ENCODE measurements at places on chromosomes 12 and 14. TPM values are rescaled to one million over a fixed set of nuclear protein-coding genes. Genes with fewer than 3 reads are reported as not detected.

GRCh38 chr12:62882696-62883095, 52.3 kb downstream of the PPM1H start:
- no peak for DNase-seq

DNA sequence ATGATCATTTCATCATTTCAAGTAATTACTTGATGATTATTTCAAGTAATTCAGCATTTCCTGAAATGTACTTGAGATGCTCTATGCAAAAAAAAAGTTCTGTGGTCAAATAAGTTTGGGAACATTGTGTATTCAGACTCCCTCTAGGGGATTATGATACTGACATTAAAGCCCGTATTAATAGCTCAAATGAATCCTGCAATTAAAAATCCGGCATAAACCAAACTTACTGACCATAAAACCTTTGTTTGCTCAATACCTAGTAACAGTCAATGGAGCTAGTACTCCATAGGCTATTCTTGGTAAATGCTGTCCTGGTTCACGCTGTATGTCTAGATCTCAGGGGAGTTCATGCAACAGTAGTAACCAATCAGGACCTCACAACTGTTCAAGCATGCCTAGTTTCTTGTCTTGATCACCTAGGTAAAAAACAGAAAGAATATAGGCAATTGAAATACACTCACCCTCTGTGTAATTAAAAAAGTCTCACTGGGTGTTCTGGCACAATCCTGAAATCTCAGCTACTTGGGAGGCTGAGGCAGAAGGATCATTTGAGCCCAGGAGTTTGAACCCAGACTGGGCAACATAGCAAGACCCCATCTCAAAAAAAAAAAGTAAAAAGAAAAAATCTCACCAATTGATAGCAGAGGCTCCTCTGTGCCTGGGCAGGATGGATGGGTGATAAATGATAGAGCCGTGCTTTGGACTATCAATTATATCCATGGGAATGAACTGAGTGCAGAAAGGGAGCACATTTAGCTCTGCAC, 14.1 kb downstream of the ALDH1L2 start:
- DNase-seq, result no peak

DNA sequence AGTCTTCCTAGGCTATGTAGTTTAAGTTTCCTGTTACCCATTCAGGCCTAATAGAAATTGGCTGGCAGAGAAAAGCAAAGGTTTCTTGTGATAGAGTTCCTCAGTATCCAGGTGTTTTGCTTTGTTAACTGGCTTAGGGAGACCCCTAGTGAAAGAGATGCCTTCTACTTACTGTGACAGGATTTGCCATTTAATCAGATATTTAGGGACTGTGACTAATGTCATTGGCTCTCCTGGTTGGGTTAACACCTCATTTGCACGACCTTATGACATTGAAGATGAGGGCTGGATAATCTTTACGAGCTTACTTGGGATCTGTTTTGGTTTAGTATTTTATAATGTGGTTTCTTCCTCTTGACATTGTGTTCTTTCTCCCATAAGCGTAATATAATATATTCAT, 5.8 kb downstream of the MON2 start:
- DNase-seq, result no peak

The TM7SF3 gene
- 54.8 TPM for total RNA-seq

The KRT71 gene
- not detected for total RNA-seq

The DNAI7 gene
- total RNA-seq, result not detected

Measured in endothelial cell of umbilical vein (primary cell).